ENCODE measurements at places on chromosomes 4 and X.

DNA sequence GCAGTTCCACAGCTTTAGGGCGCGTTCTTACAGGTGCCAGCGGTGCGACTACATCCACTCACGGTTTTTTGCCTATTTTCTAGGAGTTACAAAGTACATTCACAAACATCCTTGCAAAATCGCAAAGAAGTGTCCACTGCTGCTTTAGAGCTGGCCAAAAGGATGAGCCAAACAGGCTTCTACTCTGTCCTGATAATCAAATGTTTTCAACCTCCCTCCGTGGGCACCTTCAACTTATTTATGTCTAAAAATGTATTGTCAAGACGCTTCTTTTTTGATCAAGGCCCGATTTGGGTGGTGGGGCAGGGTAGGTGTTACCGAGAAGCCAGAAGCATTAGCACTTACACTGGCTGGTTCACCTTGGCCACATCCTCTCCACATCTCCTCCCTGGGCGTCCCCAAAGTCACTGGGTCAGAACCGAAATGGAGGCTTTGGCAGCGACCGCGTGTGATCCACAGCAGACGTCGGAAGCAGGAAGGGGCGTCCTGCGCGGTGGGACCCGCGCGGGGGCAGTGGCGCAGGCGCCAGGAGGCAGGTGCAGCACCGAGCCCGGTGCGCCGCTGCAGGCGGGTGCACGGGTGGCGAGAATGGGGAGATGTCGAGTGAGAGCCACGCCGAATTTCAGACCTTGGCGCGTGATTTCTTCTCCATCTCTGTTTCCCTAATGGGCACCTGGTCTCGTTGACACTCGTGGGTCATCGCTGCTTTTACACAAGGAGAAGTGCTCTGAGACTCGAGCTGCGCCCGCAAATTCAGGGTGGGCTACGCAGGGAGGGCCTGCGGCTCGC, 16.9 kb downstream of the NKX3-2 start:
- DNase-seq = no peak

DNA sequence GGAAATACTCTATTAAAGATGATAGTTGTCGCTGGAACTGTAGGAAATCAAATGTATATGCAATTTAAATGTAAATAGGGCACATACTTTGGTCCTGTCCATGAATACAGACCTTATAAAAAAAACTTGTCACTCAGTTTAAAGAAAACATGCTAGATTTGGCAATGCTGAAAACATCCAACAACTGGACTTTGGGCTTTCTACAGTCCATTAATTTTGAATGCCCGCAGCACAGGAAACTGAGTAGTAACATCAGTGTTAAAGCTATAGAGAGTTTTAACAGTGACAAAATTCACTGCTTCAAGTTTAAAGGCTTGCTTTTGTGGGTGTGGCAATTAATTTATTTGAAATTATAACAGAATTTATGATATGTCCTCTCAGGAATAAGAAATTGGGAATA, 578.4 kb downstream of the TRIML1 start:
- DNase-seq = no peak

- DNase-seq = no peak
These were observed 216.4 kb upstream of the AFF2 start for GRCh38 chrX:148284056-148284455.

DNA sequence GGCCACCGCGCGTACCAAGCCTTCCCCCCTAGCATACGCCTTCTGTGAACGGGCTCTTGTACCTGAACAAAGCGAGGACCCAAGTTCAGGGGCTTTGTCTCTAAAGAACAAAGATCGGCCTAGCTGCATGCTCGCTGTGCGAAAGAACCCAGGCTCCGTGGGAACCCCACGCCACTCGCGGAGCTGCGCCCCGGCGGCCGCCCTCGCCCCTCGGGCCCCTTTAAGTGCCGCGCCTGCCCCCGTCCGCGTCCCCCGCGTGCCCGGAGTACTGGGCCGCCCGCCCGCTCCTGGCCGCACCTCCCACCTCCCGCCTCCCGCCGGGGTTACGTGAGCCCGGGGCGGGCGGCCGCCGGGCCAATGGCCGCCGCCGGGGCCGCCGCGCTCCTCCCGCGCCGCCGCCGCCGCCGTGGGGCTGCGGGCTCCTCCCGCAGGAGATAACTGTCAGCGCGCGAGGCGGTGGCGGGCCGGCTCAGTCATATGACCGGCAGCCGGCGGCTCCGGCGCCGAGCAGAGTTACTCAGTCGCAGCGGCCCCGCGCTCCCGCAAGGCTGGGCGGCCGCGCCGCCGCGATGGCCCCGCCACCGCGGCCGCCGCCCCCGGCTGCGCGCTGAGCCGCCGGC, at the start of gene FNIP2:
TSS of gene FNIP2 (plus strand) at position 472 of the 620 bp plus-strand sequence. CDS start 187 bp downstream, outside the sequence.
- no peak for DNase-seq

DNA sequence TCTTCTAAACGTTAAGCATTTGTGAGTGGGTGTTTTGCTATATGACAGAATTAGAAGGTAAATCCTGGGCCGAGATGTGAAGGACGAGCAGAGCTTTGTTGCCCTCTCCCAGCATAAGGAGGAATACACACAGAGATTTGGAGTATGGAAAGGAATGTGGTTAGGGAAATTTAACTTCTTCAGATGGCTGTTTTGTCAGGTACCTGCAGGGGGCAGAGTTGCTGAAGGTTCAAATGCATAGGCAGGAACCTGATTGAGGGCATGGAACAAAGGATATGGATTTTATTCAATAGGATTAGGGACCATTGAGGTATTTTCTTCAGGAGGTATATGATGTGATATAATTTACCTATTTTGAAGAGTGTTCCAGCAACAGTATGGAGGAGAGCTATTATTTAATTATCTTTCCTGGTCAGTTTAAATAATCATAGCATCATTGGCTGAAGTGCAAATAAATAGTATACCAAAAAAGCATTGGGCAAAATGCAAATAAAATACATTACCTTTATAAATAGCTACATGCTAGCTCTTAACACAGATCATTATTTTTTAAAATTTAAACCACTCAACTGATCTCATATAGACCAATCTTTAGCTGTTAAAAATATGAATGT, 143.6 kb downstream of the SLIT2 start:
- DNase-seq = no peak

GRCh38 chrX:44828008-44828605, 15.7 kb upstream of the DUSP21 start:
- peak; percentile 28 for DNase-seq

DNA sequence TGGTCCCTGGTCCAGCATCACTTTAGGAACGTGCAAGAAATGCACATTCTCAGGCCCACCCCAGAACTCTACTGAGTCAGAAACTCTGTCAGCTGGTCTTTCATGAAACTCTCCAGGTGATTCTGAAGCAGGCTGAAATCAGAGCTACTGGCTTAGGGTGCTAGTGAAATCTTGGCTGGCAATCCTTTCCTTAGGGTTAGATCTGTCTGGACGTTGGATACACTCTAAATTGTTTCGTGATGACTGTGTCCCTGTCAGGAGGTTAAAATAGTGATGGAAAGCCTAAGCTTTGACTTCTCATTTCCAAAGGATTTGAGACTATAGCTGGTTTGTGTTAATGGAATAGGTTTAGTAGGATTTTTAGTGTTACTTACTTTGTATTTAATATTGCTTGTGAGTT, 99.1 kb downstream of the ARHGAP10 start:
- peak; percentile 31 for DNase-seq

GRCh38 chrX:77962068-77962902, 7.2 kb downstream of the PGAM4 start:
- no peak for DNase-seq

GRCh38 chrX:42673301-42673810, 104.6 kb downstream of the PPP1R2C start:
- no peak for DNase-seq

DNA sequence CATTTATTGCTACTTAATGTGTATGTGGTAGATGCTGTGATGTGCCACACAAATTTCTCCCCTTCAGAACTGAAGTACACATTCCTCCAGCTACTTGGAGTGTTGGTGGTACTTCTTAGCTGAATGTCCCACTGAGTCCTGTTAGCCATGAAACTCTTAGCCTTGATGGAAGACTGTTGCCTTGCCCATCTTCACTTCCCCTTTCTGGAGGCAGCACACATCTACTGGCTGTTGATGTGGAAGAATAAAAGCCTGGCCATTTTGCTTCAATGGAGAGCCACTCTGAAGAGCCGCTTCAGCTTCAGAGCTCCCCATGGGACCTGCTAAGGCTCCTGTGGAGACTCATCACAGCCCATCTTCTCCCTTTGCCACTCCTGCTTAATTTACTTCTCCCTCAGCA, 157.7 kb upstream of the PITX2 start:
- DNase-seq = no peak

DNA sequence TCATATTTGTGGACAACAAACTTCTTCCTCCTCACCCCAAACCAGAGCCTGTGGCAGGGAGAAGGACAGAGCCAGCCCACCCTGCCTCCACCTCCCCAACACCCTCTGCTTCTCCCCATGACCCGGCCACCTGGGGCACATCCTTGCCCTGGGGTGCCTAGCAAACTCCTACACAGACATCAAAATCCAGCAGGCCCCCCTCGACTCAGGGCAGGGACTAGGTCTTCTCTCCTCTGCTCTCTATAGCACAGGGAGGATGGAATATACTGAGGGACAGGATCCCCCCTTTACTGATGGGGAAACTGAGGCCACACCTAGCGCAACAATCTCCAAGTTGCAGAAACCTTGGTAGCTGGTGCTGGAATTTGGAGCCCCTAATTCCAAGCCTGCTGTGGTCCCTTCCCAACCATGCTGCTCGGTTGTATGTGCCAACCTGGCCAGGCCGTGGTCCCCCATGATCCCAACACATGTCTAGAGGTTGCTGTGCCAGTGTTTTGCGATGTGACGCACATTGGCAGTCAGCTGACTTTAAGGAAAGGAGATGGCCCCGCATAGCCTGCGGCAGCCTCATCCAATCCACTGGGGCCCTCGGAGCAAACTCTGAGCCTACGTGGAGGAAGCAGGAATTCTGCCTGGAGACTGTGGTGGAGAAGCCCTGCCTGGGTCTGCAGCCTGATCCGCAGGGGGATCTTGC, 53.9 kb upstream of the ADRA2C start:
- DNase-seq = no peak

DNA sequence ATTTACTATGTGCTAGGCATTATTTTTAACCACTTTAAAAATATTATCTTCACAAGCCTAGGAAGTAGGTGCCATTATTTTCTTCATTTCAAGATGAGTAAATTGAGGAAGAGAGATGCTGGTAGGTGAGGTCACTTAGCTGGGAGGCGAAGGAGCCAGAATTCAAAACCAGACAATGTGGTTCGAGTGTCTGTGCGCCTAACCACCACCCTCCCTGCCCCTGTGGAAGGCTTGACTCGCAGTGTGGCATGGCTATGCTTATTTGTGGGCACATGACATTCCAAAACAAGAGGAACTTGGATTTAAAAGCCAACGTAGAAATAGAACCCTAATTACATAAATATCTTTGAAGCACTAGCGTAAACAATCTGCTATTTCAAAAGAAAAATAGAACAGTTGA, 226.6 kb upstream of the PITX2 start:
- no peak for DNase-seq

DNA sequence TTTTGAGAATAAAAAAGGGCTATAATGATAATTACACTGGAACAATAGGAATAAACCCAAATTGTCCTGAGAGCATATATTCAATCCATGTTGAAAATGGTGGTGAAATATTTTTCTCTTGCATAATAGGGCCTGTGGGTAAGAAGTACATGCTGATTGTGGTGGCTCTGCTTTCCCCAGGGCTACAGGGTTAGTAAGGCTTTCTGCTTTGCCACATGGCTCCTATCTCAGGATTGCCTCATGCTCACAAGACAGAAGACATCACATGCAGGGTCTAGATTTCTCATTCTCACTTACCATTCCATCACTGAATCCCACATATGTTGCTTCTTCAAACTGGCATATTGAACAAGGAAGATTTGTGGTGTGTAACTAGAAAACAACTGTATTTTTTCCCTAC, 12.4 kb upstream of the VEGFC start:
- no peak for DNase-seq

DNA sequence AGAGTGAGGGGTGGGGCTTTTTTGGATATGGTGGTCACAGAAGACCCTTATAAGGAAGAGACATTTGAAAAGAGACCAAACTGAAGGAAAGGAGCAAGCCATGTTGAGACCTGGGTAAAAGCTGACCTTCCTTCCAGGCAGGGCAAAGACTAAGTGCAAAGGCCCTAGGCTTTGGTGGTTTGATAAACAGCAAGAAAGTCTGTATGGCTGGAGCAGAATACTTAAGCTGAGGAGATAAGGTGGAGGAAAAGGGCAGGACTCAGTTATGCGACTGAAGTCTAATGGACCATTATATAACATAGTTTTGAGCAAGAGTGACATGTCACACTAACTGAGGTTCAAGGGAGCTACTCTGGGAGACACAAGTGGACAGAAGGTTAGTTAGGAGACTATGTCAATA, 20.0 kb downstream of the SH3RF1 start:
- no peak for DNase-seq

GRCh38 chr4:6134612-6135220, 65.6 kb downstream of the JAKMIP1 start:
- DNase-seq = no peak

GRCh38 chr4:100420571-100420970, 97.3 kb downstream of the EMCN start:
- no peak for DNase-seq

DNA sequence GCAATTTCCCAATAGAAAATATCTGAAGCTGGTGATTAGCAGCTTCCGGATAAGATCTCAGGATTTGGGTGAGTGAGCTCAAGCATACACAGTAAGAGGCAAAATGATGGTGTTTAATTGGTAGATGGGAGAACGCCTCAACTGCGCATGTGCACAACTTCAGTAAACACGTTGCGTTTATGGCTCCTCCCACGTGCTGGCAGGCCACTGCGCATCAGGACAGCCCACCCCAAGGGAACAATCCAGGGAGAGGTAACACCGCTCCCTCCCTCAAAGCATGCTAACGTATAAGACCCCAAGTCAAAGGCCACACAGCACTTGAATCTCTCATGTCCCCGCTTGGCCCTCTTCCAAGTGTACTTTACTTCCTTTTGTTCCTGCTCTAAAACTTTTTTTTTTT, 10.3 kb upstream of the CENPU start:
- no peak for DNase-seq

DNA sequence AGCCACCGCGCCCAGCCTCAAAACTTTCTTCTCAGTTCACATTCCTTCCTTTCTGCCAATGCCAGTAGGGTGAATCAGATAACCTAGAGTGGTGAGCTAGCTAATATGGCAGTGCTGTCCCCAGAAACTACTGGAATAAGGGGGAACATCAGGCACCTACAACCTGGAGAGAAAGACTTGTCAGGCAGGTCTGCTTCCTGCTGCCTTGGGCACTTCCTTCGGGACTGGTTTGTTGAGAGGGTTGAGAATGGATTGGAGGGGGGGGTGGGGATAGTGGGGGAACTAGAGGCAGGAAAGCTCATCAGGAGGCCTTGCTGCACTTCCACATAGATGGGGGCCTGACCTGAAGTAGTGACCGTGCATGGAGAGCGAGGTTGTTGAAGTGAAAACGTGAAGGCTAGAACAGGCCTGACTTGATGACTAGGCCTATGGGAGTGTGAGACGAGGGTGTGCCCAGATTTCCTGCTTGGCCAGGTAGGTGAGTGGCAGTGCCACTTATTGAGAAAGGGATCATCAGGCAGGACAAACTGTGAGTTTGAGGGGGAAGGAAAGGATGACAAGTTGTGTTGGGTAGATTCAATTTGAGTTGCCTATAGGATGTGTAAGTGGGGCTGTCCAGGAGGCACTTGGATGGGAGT, 33.4 kb downstream of the SLC25A5 start:
- no peak for DNase-seq
